Stimulated activated naive B cell treated with anti-CD40 and anti-IgM and Interleukin-4, amounts not matched to agents 10 μg/mL and 1 μg/mL and 100 μg/mL, for 72 hours (primary cell): ENCODE measurements at places on chromosomes 12 and 14.

DNA sequence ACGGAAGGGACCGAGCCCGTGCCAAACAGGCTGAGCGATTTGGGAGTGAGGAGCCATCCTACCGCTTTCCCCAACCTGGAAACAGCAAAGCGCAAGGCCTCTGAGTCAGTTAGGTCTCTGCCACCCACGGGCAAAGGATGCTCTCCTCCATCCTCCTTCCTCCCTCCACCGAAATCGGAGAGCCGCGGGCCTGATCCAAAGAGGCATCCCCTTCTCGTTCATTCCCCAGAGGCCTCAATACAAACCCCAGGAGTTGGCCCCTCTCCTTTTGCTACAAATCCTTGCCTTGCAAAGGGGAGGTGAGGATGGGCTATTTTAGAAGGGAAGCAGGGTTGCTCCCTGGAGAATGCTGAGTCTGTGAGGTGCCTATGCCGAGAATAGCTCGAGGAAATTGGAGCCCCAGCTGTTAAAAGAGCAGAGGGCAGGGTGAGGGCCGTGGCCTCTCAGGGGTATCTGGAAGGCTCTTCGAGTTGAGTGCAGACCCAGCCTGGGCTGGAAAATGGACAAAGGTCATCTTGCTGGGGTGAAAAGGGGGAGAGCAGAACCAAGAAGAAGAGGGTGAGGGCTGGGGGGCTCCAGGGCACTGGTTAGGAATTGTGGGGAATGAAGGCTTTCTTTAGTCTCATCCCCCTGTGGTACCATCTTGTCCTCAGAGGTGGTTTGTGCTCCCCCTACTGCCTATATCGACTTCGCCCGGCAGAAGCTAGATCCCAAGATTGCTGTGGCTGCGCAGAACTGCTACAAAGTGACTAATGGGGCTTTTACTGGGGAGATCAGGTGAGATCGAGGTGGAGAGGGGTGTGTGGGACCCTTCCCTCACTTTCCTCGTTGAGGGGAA, 1.1 kb downstream of the TPI1 start:
- DNase-seq: no peak

- peak; percentile 45 for DNase-seq
Observed at GRCh38 chr12:50517421-50518048, 12.8 kb downstream of the DIP2B start.

DNA sequence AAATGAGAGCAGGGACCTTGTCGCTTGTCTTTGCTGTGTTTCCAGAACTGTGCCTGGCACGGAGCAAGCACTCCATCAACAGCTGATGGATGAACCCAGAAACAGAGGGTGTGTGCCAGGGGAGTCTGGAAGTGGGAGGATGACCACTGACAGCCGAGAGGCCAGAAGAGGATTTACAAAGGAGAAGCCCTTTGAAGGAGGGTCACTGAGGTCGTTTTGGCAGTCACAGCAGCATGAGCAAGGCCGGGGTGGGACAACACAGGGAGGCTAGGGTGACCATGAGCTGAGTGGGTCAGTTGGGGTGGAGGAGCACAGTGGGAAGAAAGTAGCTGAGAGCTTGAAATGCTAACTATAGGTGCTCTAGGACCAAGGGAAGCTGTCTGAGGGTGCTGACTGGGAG, 199.6 kb downstream of the NTF3 start:
- no peak for DNase-seq

GRCh38 chr12:84785951-84786350, 126.6 kb downstream of the SLC6A15 start:
- DNase-seq: no peak

DNA sequence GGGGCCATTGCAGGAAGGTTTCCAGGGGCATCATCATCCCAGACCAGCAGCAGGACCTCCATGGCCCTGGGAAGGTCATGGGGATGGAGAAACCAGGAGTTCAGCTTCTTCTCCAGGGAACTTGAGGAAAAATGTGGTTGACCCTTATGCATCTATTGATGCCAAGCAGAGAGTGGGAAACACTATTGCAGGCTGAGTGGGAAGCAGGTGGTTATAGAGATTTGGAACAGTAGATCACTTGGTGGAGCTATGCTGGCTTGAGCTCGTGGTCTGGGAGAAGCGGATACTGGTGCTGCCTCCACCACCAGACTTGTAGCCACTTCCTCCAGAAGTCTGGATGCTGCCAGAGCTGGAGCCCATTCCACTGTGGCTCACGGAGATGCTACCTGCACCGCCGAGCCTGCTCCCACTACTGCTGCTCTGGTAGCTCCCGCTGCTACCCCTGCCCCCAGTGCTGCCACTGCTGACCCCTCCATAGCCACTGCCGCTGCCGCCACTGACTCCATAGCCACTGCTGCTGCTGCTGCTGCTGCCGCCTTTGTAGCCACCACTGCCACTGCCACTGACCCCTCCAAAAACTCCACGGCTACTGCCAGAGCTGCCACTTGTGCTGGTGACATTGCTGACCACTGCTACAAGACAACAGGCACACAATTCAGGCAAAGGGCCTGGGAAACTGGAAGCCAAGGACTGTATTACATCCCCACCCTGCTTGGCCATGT, 8.5 kb downstream of the KRT76 start:
- no peak for DNase-seq

DNA sequence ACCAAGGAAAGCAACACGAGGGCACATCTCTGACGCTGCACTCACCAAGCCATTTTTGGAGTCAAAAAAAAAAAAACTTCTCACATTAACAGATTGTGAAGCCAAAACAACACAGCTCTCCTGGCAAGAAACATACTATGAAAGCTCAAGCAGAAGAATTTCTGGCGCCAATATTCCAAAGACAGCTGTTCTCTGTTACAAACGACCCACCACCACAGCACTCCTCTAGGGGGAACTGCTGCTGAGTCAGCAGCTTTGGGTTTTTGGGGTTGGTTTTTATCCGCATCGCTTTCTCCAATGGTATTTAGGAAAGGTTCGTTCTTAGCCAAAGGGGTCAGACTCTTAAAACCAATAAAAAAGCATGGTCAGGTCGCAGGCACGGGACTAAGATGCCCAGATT, 379.4 kb downstream of the RPS29 start:
- DNase-seq: no peak

- DNase-seq: peak; percentile 6
Observed at GRCh38 chr12:32603858-32604257, 75.2 kb upstream of the DNM1L start.

DNA sequence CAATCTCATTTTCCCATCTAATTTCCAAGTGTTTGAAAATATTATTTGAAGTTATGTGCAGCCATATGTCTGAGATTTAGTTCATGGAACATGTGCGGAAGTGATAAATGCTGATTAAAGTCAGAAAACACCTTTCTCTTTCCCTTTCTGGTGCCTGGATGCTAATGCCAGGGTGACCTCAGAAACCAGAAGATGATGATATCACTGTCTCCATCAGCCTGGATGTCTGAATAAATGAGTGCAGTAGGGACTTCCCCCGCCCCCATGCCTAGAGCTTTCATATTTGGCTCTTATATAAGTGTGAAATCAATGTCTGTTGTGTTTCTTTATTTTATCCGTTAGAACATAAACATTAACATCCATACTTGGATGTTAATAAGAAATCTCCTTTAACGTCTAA, 261.9 kb upstream of the LRIG3 start:
- DNase-seq: no peak

GRCh38 chr12:20985399-20985798, 145.6 kb upstream of the SLCO1B1 start:
- DNase-seq: no peak

DNA sequence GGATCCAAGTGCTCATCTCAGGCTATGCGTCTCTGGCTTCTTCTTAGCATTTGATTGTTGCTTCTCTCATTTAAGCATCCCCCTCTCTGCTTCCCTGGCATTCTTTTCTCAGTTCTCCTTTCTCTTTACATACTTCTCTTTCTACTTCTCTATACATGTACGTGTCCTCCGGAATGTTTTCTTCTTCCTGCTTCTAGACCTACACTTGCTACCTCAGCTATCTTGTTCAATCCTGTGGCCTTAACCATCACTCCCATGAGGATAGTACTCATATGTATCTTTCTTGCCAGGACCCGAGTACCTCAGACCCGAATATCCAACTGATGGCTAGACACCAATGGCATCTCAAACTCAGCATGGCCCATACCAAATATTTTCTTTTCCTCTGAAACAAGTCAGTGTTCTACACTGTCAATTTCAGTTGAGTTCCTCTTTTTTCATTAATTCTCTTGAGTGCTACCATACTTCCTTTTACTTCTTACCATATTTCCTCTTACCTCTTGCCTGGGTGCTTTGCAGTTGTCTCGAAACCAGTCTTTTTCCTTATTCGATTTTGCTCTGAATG, 115.1 kb upstream of the SLC38A2 start:
- DNase-seq: peak; percentile 4

GRCh38 chr12:68587448-68587873, 23.2 kb upstream of the RAP1B start:
- peak; percentile 54 for DNase-seq

DNA sequence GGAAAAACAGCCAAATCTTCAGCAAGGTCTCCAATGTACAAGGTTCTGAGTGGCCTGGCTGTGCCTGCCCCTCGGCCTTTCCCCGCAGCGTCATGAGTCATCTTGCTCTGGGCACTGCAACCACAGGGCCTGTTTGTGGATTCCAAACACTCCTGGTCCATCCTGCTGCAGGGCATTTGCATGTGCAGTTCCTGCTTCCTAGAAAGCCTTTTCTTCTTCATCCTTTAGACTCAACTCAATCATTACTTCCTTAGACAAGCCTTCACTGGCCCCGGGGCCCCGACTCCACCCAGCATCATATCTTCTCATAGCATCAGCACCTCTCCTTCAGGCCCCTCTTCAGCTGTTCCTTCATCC, 101.8 kb upstream of the EGLN3 start:
- no peak for DNase-seq

- DNase-seq: no peak
Observed at GRCh38 chr14:99024926-99025325, 247.1 kb downstream of the BCL11B start.

GRCh38 chr12:101850199-101850598, 19.4 kb upstream of the GNPTAB start:
- no peak for DNase-seq

GRCh38 chr12:103282124-103282523, 213.6 kb downstream of the C12orf42 start:
- no peak for DNase-seq

DNA sequence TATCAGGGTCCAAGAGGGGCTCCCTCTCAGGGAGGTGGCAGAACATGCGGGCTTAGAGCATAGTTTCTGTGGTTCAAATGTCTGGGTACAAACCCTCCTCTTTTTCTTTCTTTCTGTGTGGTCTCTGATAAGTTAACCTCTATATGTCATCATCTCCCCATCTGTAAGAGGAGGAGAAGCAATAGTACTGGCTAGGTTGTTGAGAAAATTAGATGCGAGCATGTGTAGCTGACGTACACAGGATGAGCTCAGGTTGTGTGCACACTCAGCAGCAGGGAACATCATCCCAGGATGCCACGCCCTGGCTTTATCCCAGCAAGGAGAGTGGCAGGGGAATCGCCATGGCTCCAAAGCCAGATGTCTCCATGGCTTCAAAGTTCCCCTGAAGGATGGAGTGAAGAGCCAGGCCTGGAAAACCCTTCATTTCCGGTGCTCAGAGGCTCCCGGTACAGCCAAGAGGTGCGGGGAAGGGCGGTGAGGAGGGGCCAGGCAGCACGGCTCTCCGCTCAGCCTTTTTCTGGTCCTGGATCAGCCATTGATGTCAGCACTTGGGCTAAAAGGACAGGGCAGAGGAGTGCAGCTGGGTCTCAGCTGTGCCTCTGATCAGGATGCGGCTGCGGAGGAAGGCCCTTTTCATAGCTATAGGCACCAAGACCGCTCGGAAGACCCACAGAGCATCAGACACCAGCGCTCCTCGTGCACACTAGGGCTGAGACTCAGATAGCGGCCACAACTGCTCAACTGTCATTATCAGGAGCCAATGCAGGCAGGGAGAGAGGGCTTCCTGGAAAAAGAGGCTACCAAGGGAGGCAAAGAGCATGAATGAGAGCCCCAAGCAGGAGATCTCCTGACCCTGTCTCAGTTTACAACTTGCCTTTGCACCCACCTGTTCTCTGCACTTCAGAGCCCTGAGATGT, 41.5 kb downstream of the ARL6IP4 start:
- DNase-seq: no peak
